ENCODE measurements at places on chromosomes 7 and 10. TPM values are rescaled to one million over a fixed set of nuclear protein-coding genes. Genes with fewer than 3 reads are reported as not detected.

DNA sequence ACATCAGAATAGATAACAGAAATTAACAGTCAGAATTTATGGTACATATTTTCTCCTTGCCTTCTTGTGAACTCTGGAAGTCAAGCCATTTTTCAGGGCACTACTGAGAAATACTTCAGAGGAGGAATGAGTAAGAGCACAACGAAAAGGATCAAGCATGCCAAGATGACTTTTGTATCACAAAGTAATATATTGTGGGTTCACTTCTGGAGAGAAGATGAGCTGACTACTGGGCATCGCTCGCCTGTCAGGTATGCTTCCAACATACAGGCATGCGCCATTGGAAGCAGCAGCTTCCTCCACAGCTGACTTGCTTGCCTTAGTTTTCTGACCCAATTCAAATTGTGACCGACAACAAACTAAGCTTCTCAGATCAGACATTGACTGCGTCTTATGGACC lies 137.3 kb downstream of the VTI1A start:
- no peak for DNase-seq

DNA sequence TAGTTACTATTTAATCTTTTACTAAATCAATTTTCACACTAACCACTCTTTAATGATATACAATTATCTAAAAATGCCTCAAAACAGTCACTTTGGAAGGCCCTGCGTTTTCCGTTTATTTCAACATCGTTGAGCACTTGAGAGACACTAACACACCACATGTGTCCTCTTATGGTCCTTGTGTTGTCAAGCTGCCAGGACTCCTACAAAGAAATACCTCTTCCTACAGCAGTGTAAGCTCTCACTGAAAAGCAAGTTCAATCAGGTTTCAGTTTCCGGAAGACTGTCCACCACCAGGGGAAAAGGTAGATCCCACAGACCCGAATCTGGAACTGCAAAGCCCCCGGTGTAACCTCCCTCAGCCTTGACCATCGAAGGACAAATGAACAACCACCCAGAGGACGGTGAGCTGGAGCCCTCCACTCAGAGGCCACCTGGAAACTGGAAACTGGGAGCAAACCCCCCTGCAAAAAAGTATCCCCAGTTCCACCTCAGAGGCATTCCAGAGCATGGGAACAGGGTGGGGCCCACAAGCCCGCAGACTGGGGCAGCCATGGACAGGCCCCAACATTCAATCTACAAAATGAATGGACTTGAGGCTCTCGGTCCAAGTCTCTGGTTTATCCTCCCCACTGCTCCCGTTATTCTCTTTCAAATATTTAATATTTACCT lies 37.6 kb downstream of the KCNH2 start:
- DNase-seq = no peak

DNA sequence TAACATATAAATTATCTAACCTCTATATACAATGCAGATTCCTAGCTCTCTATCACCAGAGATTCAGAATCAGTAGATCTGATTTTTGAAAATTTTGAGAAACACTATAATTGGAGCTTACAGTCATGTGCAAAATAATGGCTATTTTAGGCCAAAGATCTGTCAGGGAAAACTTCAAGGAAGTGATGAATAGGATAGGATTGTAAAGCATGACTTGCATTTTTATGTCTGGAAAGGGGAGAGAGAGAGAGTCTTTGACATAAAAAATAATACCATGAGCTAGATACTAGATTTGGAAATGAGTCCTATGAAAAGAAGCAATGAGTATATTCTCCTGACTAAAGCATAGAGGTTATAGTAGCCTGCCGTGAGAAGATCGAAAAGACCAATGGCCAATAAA lies 181.1 kb downstream of the SDHAF3 start:
- DNase-seq = no peak

DNA sequence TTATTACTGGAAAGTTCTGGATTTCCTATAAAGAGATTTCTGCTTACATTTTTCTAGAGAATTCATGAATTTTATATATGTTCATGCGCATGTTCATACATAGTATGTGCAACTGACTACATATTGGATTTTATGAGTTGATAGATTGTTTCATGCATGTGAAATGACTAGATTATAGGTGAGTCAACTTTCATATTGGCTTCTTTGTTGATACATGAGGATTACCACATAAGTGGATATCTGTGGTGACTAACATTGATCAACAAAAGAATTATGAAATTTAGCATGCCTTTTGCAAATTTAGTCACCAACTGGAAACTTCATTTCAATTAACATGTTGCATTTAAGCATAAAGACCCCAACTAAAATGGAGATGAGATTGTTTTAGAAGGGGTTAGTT lies 99.0 kb downstream of the GNAT3 start:
- DNase-seq = no peak

DNA sequence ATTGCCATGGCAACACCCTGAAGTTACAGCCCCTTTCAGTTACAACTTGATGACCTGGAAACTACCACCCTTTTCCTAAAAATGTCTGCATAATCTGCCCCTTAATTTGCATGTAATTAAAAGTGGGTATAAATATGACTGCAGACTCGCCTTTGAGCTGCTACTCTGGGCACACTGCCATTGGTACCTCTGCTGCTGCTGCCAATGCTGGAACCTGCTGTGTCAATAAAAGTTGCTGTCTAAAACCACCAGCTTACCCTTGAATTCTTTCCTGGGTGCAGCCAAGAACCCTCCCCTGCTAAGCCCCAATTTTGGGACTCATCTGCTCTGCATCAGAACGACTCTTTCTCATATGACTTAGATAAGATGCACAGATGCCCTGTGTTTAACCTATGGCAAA lies 10.2 kb upstream of the FRA10AC1 start:
- DNase-seq = no peak

Gene CHST15
- total RNA-seq = 15.7 TPM

- DNase-seq = no peak
These were observed 7.6 kb downstream of the GDF2 start for GRCh38 chr10:47329855-47330254.
